ENCODE measurements at places on chromosomes 16 and 17.
A peak's percentile ranks its signal among the peaks of the same experiment; 100 is the strongest.

- no peak for DNase-seq
Observed at GRCh38 chr17:39195568-39196160, 1.8 kb downstream of the CACNB1 start.

DNA sequence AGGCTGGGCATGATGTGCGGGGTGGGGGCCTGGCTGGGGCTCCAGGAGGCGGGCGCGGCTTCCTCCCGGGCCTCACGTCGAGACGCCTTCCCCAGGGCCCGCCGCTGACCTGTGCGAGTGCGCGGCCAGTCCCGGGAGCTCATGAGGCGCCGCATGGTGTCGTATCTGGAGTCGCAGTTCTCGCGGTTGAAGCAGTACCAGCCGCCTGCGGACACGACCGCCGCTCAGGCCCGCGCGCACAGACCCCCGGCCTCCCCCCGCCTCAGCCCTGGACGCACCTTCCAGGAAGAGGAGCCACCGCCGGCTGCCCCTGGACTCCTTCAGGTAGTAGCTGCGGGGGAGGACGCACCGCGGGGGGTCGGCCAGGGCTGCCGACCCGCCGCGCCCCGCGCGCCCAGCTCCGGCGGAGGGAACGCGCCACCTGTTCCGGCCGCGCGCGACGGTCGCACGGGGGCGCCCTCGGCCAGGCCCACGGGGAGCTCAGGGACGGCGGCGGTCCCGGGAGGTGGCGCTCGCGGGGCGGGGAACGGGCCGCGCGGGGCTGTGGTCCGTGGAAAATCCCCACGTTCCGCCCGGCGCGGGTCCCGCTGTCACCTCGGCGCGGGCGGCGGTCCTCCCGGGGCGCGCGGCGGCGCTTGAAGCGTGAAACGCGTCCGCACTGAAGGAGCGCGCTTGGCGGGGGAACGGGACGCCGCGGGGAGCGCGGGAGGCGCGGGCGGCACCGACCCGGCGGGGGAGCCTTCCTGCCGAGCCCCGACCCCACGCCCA is 1.4 kb downstream of the NOTUM start:
- DNase-seq, result peak; percentile 79

- DNase-seq, result no peak
Observed at GRCh38 chr17:63701456-63701820, 1.5 kb upstream of the LIMD2 start.

DNA sequence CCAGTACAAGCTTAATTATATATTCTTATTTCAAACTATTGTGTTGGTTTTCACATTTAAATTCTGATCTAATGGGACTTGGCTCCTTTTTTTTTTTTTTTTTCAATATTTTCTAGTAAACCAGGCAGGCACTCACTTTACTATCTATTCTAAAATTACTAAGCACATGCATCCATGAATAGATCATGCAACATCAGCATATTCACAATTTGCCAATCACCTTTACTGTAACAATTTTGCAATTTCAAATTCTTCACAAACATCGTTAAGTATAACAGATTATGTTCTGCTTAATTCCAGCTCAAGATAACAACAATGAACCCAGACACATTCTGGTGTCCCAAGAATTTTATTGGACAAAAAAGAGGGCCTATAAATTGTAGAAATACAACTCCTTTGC is 217.4 kb downstream of the CDH8 start:
- no peak for DNase-seq

GRCh38 chr16:57555831-57556230 is 13.4 kb downstream of the ADGRG5 start:
- DNase-seq, result no peak

DNA sequence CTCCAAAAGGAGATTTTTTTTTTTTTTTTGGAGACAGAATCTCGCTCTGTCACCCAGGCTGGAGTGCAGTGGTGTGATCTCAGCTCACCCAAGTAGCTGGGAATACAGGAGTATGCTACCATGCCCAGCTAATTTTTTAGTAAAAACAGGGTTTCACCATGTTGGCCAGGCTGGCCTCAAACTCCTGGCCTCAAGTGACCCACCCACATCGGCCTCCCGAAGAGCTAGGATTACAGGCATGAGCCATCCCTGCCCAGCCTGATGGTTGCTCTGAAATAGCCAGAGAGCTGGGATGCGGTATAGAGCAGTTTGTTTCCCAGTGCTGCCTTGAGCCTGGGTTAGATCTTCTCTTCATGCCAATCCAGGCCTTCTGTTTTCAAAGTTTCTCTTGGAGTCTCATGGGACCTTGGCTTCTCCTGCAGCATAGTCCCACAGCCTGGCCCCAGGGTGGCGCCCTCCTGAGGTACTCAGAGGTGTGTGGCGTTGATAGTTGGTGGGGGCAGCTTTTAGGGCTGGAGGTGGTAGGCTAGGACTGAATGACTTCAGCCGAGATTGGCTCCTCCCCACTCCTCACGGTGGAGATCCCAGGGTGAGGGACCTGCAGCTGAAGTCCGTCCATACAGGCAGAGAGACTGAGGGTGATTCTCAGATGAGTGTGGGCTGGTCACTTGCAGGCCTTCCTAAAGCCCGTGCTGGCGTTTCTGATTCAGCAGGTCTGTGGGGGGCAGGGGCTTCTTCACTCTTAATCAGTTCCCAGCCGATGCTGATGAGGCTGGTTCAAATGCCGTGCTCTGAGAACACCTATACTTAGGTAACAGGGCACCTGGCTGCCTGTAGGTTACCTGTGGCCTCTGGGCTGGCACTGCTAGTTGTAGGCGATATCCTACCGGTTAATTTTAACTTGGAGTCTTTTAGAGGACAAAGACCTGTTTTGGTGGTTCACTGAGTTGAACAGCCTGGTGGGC is 52.0 kb downstream of the TNFRSF13B start:
- no peak for DNase-seq

DNA sequence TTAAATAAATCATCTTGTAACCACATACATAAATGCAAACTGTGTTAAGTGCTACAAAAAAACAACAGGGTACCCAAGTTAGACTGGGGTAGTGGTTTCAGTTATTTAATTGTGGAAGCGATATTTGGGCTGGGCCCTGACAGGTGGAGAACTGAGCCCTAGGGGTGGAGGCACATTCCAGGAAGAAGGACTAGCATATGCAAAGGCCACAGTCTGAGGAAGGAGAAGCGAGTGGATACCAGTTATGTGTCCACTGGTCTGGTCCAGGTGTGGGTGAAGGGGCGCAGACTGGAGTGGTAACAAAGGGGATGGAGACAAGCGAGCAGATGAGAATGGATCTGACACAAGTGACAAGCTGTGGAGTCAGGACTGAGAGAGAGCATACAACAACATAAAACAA is 22.9 kb downstream of the TXNDC11 start:
- no peak for DNase-seq

GRCh38 chr16:8417145-8417544 is 173.2 kb downstream of the TMEM114 start:
- DNase-seq, result no peak

- DNase-seq, result no peak
Observed at GRCh38 chr17:21843318-21843865, 151.1 kb downstream of the KCNJ18 start.

DNA sequence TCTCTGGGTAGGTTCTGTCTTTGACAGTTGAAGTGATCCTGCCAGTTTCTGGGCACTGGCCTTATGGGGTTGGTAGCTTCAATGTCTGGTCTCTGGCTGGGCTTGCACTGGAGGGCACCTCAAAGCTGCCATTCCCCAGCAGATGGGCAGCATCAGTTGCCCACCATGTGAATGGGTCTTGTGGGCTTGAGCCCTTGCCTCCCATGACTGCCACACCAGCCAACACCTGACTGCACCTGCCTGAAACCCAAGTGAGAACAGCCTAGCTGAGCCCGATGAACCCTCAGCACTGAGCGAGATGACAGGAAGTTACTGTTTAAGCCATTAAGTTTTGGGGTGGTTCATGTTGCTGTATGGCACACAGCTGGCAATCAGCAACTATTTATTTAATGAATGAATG is 69.1 kb upstream of the AXIN2 start:
- no peak for DNase-seq

DNA sequence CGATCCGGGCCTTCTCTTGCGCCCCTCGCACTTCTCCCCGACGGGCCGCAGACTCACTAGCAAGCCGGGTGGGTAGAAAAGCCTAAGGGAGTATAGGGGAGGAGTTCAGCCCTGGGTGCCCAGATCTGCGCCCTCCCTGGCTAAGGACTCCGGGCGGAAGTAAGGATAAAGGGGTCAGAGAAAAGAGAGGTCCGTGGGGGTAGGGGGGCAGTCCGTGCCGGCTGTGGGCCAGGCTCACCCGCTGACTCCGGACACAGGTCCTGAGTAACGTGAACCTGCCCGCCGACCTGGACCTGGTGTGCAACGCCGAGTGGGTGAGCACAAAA is 1.8 kb downstream of the NAGS start:
- DNase-seq, result no peak

DNA sequence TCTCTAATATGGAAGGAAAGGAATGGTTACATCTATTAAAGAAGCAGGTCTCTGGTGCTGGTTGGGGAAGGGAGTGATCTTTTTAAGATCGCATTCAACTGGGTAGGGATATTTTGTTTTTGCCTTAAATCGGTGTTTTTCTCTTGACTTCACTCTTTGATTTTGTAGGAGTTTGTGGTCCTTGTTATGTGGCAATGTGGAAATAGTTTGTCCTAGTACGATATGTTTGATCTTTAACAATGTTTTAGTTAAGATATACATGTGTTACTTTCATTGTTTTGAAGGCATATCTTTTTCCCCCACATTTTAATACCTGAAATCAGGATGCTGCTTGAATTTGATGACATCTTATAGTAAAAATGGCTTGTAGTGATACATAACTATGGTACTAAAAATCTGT is 8.7 kb downstream of the GGNBP2 start:
- DNase-seq, result no peak

DNA sequence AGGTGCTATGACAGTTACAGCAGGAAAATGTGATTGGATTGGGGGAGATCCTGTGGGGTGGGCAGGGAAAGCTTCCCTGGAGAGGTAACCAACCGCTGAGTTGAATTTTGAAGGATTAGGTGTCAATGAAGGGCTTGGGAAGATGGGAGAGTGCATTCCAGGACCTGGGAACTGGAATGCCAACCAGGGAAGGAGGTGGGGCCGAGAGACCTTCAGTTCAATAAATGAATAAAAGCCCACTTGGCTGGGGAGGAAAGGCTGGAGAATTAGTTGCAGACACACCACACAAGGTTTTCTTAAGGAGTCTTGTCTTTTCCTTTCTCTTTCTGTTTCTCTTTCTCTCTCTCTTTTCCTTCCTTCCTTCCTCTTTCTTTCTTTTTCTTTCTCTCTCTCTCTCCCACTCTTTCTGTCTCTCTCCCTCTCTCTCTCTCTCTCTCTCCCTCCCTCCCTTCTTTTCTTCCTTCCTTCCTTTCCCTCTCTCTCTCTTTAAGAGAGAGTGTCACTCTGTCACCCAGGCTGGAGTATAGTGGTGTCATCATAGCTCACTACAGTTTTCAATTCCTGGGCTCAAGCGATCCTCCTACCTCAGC is 3.3 kb downstream of the USP43 start:
- DNase-seq, result no peak

- DNase-seq, result no peak
Observed at GRCh38 chr17:78179372-78179771, 7.5 kb downstream of the TK1 start.

DNA sequence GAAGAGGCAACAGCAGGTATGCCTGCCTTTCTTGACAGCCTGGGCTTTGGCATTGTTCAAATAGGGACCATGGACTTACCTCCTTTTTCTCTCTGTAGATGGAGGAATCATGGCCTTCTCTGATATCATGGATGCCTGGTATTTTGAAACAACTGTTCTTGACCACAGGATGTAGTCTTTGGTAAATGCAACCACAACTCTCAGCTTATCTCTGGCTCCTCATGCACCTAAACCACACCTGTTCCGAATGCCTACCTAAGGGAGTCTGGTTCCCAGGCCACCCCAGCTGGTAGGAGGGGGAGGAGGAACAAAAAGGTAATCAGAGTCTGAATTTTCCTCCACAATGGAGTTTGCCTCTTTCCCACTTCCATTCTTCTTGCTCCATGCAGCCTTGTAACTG is 18.8 kb downstream of the CDK5RAP3 start:
- DNase-seq, result no peak

DNA sequence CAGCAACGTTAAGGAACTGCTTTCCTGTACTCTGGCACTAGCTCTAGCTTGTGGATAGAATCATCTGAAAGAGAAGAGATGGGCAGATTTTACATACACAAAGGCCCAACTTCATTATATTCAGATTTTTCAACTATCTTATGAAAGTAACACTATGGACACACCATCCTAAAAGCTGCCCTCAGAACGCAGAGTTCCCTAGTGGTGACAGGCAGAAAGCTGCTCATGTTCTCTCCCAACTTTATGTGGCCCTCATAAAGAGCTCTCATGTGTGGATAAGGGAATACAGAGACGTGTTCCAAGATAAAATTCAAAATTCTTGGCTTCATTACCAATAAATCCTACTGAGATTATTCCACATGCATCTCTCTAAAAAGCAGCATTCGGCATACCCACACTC is 1.5 kb downstream of the CFAP20 start:
- no peak for DNase-seq

DNA sequence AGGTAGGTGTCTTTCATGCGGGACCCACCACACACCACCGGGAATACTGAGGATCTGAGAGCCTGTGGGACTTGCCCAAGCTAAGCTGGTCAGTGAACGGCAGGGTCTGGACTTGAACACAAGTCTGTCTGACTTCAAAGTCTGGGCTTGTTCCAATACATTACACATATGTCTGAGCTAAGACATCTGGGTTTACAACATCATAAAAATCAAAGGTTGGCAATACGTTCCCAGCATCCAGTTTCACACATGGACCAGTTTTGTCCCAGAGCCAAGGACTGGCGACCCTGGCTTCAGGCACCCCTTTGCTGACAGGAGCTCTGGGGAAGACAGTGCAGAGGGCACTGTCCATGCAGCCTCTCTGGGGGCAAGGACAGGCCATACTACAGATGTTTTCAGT is 27.9 kb upstream of the AXIN2 start:
- no peak for DNase-seq

- DNase-seq, result no peak
Observed at GRCh38 chr17:31674717-31675349, 184.2 kb downstream of the COPRS start.

- no peak for DNase-seq
Observed at GRCh38 chr16:79891458-79891857, 290.9 kb upstream of the MAF start.

GRCh38 chr17:69714669-69715068 is 300.2 kb downstream of the MAP2K6 start:
- DNase-seq, result no peak
